ENCODE measurements at places on chromosomes 1 and 21. TPM values are rescaled to one million over a fixed set of nuclear protein-coding genes. Genes with fewer than 3 reads are reported as not detected.

SPATA46 gene
- not detected for total RNA-seq

TRIM58 gene
- not detected for total RNA-seq

CNKSR1 gene
- not detected for total RNA-seq

VCAM1 gene
- 1.7 TPM for total RNA-seq

- no peaks in the 10 kb centered on the region for H3K4me1 ChIP-seq
- H3K27me3 ChIP-seq: no peaks in the 10 kb centered on the region
- H3K27ac ChIP-seq: no peak overlapping the region
- H3K4me3 ChIP-seq: no peak overlapping the region
- no peak for DNase-seq
- no peaks in the 10 kb centered on the region for H3K36me3 ChIP-seq
These were observed 1065.6 kb upstream of the TMPRSS15 start for GRCh38 chr21:19468991-19469715.

DNA sequence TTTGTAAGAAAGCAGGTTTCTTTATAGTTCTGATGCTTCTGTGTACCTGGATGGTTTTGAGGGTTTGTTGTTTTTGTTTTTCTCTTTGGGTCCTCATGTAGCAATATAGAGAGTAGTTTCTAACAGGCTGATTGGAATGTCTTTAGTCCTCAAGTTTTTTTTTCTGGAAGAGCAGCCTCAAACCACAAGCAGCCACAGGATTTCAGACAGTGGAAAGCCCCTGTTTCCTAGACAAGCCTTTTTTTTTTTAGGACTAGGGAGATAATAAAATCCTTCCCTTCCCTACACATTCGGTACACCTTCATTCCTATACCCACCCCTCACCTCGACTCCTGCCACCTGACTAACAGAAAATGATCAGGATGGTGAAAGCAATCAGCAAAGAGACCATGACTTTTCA lies 47.6 kb downstream of the ACP6 start:
- H3K27me3 ChIP-seq: no peaks in the 10 kb centered on the region
- no peak for DNase-seq
- H3K4me1 ChIP-seq: peaks cover 6% of the 10 kb centered on the region
- no peak overlapping the region for H3K4me3 ChIP-seq

GRCh38 chr1:9676815-9677393 lies 25.4 kb downstream of the PIK3CD start:
- H3K27me3 ChIP-seq: no peaks in the 10 kb centered on the region
- H3K4me3 ChIP-seq: no peak overlapping the region
- no peaks in the 10 kb centered on the region for H3K4me1 ChIP-seq

- H3K4me1 ChIP-seq: no peaks in the 10 kb centered on the region
- H3K4me3 ChIP-seq: no peak overlapping the region
- no peaks in the 10 kb centered on the region for H3K27me3 ChIP-seq
- no peaks in the 10 kb centered on the region for H3K36me3 ChIP-seq
- peak; percentile 16 for DNase-seq
These were observed 5.2 kb upstream of the VSIG8 start for GRCh38 chr1:159867664-159868026.

DNA sequence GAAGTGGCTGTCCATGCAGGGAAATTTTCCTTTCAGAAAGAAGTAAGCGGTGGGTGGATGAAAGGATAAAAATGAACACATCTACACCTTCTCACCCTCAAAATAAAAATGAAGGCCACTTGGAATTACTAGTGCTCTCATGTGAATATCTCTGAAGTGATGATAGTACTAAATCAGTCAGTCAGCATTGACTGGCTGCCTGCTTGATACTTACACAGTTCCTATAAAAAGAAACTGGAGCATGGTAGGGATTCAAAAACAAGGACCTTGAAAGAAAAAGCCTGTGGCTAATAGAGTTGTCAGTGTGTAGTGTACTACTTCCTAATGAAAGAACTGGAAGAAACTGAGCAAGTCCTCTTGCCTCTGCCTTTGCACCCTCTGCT lies 239.7 kb downstream of the HLX start:
- no peak for DNase-seq
- no peak overlapping the region for H3K4me3 ChIP-seq
- H3K27me3 ChIP-seq: no peaks in the 10 kb centered on the region
- H3K27ac ChIP-seq: no peak overlapping the region
- H3K36me3 ChIP-seq: no peaks in the 10 kb centered on the region

GRCh38 chr1:91730801-91731732 lies 154.9 kb downstream of the TGFBR3 start:
- H3K27ac ChIP-seq: no peak overlapping the region
- H3K4me1 ChIP-seq: peaks cover 18% of the 10 kb centered on the region
- no peaks in the 10 kb centered on the region for H3K27me3 ChIP-seq
- peaks cover 4% of the 10 kb centered on the region for H3K36me3 ChIP-seq
- no peak for DNase-seq
- H3K4me3 ChIP-seq: no peak overlapping the region

DNA sequence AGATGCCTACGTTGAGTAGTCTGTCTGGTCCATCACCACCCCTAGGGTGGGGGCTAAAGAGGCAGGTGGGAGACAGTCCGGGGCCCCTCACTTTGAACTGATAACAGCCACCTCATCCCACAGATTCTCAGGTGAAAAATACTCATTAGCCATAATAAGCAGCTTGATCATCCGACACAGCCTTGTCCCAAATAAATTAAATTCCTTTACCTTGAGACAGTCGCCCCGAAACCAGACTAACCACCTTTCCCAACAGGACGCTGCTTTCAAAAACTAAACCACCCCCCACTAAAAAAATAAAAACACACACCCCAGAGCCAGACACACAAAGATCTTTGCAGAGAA lies 103.3 kb downstream of the CASZ1 start:
- H3K4me3 ChIP-seq: peak overlapping the region; percentile 75
- peaks cover 3% of the 10 kb centered on the region for H3K27me3 ChIP-seq

DNA sequence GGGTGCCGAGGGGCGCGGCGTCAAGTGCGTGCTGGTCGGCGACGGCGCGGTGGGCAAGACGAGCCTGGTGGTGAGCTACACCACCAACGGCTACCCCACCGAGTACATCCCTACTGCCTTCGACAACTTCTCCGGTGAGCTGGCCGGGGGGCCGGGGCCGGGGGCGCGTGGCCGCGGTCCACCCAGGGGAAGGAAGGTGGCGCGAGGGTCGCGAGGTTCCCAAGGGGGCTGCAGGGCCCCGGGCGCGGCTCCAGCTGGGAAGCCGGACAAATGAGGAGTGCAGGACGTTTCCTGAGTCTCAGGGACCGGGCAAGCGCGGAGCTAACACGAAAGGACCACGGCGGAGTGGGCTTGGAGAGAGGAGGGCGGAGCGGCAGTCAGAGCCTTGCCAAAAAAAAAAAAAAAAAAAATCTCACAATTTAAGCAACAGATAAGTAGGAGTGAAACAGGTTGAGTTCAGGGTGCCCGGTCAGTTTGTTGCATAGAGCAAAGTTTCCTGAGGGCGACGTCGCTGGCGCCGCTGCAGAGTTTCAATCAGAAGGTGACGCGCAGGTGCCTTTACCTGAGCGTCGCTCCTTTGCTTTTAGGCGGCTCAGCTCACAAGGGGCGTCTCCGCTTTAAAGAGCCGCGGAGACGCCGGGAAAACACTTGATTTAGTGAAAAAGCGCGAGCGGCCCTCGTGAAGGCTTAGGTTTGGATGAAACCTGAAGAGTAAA lies 750 bp downstream of the RHOU start:
- no peaks in the 10 kb centered on the region for H3K36me3 ChIP-seq
- H3K27me3 ChIP-seq: peaks cover 29% of the 10 kb centered on the region
- H3K4me3 ChIP-seq: no peak overlapping the region
- peaks cover 6% of the 10 kb centered on the region for H3K4me1 ChIP-seq

DNA sequence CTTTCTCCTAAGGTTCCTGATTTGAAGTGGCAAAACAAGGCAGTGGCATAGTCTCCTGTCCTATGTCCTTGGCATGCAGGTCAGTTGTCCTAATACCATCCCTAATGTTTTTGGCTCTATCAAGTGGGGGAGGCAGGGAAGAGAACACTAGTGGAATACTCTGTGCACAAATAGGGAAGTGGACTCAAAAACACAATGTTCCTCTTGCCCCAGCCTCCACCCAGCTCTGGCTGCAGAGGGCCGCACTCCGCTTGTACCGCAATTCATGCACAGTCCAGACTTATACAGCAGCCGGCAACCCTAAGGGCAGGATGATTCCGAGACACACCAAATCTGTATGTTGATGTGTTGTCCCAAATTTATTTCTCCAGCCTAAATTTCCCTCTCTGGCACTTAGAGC lies 14.5 kb downstream of the PLEKHO1 start:
- H3K36me3 ChIP-seq: peaks cover 4% of the 10 kb centered on the region
- H3K27ac ChIP-seq: no peak overlapping the region
- DNase-seq: no peak
- no peak overlapping the region for H3K4me3 ChIP-seq
- H3K4me1 ChIP-seq: peaks cover 33% of the 10 kb centered on the region

GRCh38 chr1:61318319-61319125 lies 236.2 kb downstream of the NFIA start:
- H3K27me3 ChIP-seq: no peaks in the 10 kb centered on the region
- H3K4me1 ChIP-seq: peaks cover 15% of the 10 kb centered on the region
- DNase-seq: peak; percentile 85
- no peaks in the 10 kb centered on the region for H3K36me3 ChIP-seq
- no peak overlapping the region for H3K4me3 ChIP-seq

- H3K27me3 ChIP-seq: no peaks in the 10 kb centered on the region
- peaks cover 16% of the 10 kb centered on the region for H3K4me1 ChIP-seq
- H3K4me3 ChIP-seq: no peak overlapping the region
- DNase-seq: peak; percentile 75
- no peaks in the 10 kb centered on the region for H3K36me3 ChIP-seq
- H3K27ac ChIP-seq: no peak overlapping the region
These were observed 68.6 kb downstream of the ADGRL2 start for GRCh38 chr1:81869307-81869706.
